Activated naive CD8-positive, alpha-beta T cell treated with anti-CD3 and anti-CD28 coated beads, Interleukin-2, amount 50 U/mL, for 24 hours (primary cell): ENCODE measurements at places on chromosomes 3 and 15.

GRCh38 chr15:94206463-94207167, 24.7 kb upstream of the MCTP2 start:
- H3K4me3 ChIP-seq, result peak overlapping the region; percentile 57
- peak; percentile 38 for DNase-seq
- peak overlapping the region; percentile 83 for H3K27ac ChIP-seq
- peaks cover 26% of the 10 kb centered on the region for H3K4me1 ChIP-seq
- H3K36me3 ChIP-seq, result peaks cover 5% of the 10 kb centered on the region

DNA sequence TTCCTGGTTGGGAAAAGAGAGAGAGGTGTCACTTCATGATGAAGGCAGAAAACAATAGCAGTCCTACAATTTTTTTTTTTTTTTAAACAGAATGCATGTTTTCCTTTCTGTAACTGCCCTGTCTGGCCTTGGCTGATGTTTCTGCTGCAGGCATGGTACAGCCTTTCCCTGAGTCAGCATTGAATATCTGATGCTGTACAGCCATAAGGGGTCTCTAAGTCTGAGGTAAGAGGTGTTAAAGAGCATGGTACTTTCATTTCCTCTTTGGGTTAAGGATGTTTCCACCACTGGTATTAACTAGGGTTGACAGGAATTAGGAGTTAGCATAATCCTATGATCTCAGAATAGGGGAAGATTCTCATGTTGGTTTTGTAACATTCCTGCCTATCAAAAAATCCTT, 147.4 kb downstream of the CHST2 start:
- no peaks in the 10 kb centered on the region for H3K27me3 ChIP-seq
- no peak overlapping the region for H3K27ac ChIP-seq
- DNase-seq, result no peak
- no peak overlapping the region for H3K4me3 ChIP-seq

DNA sequence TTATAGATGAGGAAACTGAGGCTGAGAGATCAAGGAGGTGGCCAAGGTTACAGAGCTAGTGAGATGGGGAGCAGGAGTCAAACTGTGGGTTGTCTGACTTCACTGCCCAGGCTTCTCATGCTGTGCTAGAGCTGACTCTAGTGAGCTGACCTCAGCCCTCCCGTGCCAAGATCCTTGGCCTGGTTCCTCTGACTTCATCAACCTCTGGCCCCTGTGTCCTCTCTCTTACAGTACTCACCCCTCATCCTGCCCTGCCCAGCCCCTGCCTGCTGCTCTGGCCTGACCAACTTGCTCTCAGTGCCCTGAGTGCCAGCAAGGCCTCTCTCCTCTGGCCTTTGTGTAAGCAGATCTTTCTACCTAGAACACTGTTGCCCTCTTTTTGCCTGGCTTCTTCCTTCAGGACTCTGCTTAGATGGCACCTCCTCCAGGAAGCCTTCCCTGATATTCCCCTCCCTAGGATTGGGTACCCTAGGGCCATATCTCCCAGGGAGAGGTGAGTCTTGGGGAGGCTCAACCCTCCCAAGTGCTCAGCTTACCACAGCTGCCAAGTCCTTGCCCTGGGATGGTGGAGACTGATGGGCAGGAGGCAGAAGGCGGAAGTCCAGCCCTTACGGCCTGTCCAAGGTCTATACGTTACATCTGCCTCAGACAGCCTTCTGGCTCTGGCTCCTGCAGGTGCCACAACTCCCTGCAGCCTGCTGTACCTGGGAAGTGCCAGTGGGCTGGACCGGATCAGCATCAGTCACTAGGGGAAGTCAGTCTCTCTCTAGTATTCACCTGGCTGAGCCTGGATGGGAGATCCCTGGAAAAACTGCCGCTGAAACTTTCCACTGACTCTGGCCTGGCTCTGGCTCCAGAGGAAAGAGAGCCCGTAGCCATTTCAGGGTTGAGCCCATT, 36.3 kb upstream of the FAM107A start:
- no peak overlapping the region for H3K4me3 ChIP-seq
- DNase-seq, result no peak
- H3K36me3 ChIP-seq, result no peaks in the 10 kb centered on the region
- no peaks in the 10 kb centered on the region for H3K4me1 ChIP-seq

- H3K4me3 ChIP-seq, result peak overlapping the region; percentile 43
- DNase-seq, result no peak
- H3K4me1 ChIP-seq, result peaks cover 24% of the 10 kb centered on the region
- H3K36me3 ChIP-seq, result peaks cover 21% of the 10 kb centered on the region
- no peaks in the 10 kb centered on the region for H3K27me3 ChIP-seq
- peak overlapping the region; percentile 82 for H3K27ac ChIP-seq
Measured at GRCh38 chr3:138578141-138578540, 15.9 kb downstream of the CEP70 start.

DNA sequence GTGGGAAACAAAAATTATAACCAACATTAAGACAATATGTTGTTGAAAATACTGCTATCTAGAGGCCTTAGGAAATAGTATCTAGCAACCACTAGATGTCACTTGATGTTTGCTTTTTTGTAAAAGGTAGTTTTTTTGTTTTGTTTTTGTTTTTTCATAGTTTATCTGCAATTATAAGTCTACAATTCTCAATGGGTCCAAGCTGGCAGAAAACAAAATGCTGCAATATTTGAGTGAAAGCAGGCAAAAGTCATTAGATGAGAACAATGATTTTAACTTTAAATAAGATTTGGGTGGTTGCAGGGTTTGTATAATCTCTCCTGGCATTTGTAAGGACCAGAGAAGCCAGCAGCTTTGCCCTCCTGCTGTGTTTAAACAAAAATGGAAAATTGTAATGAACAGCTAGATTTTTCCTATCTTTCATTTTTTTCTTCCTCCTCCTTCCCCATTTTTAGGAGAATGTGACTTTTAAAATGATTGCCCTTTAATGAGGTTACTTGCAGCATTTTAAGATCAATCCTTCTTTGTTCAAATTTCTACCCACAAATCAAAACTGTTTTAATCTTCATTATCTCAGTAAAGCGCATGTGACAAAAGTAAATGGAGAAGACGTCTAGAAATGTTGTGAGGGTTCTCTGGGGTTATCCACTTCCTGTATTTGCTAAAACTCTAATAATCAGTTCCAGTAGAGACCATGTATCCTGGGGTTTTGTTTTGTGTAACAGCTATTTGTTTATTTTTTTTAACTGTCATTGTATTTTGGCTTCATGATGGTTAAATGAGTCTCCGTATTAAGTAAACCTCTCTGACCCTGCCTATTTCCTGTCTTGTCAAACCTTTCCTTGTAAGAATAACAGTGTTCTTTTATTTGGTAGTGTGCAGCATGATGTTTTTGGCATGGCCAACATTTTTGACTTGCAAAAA, 27.3 kb downstream of the DUT start:
- no peak for DNase-seq
- peaks cover 5% of the 10 kb centered on the region for H3K4me1 ChIP-seq
- H3K27me3 ChIP-seq, result no peaks in the 10 kb centered on the region
- H3K36me3 ChIP-seq, result no peaks in the 10 kb centered on the region
- H3K4me3 ChIP-seq, result no peak overlapping the region

DNA sequence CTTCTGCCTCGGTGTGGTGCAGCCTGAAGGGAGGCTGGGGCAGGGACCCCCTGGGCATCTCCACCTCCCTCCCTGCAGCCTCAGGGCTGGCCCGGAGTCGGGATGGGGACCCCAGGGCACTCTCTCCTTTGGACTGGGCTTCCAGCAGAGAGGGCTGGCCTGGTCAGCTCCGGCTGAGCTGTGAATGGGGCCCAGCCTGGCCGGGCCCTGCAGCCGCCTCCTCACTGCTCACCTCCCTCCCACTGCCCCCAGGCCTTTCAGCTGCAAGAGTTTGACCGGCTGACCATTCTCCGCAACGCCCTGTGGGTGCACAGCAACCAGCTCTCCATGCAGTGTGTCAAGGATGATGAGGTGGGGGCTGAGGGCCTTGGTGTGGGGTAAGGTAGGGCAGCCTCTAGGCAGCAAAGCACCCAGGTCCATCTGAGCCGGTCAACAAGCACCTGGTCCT, 36.0 kb downstream of the PSTPIP1 start:
- H3K27ac ChIP-seq, result no peak overlapping the region
- H3K4me1 ChIP-seq, result peaks cover 9% of the 10 kb centered on the region
- peaks cover 21% of the 10 kb centered on the region for H3K36me3 ChIP-seq
- H3K4me3 ChIP-seq, result no peak overlapping the region

- H3K27me3 ChIP-seq, result no peaks in the 10 kb centered on the region
- no peaks in the 10 kb centered on the region for H3K36me3 ChIP-seq
- H3K4me3 ChIP-seq, result peak overlapping the region; percentile 1
- no peak for DNase-seq
Measured at GRCh38 chr15:78065284-78065872, 12.1 kb downstream of the TBC1D2B start.

- peaks cover 42% of the 10 kb centered on the region for H3K36me3 ChIP-seq
- peak within 1 kb of the TSS; percentile 81 for H3K27ac ChIP-seq
- DNase-seq, result peak; percentile 44
- peak within 1 kb of the TSS; percentile 71 for H3K4me3 ChIP-seq
- no peaks in the 10 kb centered on the region for H3K27me3 ChIP-seq
Measured at GRCh38 chr3:9809615-9810432, at the start of gene TTLL3. Gene TTLL3, plus strand, starts transcription at chr3:9810262. Its CDS starts 400 bp downstream, at chr3:9810662.
